Ureter (tissue), 1 donor: ENCODE measurements at places on chromosomes 6 and 20. TPM values are rescaled to one million over a fixed set of nuclear protein-coding genes. Genes with fewer than 3 reads are reported as not detected.

Gene SGK1
- 46.3 TPM for total RNA-seq

Gene OR5V1
- not detected for total RNA-seq

Gene ZGPAT
- 29.4 TPM for total RNA-seq

Gene EYS
- total RNA-seq, result not detected

Gene SLC22A2
- total RNA-seq, result not detected

Gene FNDC11
- total RNA-seq, result 1.6 TPM

Gene SPO11
- not detected for total RNA-seq

Gene BPIFB2
- total RNA-seq, result not detected
